ENCODE measurements at places on chromosomes 6 and 20.

- DNase-seq = no peak
Measured at GRCh38 chr6:15183979-15184378, 61.9 kb upstream of the JARID2 start.

DNA sequence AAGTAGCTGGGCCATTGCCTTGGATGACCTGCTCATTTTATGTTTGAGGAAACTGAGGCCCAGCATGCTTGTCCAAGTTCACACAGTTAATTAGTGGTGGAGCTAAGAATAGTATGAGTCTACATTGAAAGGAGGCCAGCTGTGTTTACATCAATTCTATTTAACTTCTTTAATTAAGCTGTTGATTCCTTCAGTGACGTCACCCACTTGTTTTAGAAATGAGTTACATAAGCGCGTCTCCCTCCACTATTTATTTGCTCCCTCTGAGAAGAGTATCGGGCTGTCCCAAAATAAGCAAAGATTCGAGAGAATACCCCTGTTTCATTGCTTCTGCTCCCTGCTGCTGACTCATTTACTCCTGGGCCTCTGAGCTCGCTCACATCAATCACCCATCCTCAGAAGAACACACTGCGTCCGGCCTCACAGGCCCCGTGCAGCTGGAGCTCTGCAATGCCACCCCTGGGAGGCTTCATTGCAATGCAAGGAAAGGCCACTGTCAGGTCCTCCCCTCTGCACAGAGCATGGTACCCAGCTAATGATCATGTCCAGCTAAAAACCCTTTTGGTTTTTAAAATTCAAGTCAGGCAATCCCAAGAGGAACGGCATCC lies 74.8 kb upstream of the BMP2 start:
- no peak for DNase-seq

- DNase-seq = no peak
Measured at GRCh38 chr6:129555206-129555832, 154.7 kb downstream of the ARHGAP18 start.

- DNase-seq = no peak
Measured at GRCh38 chr6:115983998-115984397, 76.7 kb downstream of the FRK start.

DNA sequence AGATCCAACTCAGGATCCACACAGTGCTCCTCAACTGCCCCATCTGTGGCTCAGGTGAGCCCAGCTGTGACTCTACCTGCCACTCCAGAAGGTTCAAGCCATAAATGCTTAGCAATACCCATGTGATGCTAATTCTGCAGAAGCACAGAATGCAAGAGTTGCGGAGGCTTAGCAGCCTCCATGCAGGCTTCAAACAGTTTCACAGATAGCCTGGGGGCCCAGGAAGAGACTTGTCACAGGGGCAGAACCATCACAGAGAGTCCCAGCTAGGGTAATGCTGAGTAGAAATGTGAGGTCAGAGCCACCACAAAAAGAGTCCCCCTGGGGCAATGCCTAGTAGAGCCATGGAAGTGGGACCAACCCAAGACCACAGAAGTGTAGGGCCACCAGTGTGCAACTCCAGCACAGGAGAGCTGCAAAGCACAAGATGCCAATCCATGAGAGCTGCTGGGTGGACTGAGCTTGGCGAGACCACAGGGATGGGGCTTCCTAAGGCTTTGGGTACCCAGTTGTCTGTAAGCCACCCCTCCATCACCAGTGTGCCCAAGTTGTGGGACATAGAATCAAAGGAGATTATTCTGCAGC lies 283.9 kb downstream of the UBE3D start:
- no peak for DNase-seq

GRCh38 chr6:119066517-119066916 lies 11.9 kb downstream of the FAM184A start:
- DNase-seq = no peak

DNA sequence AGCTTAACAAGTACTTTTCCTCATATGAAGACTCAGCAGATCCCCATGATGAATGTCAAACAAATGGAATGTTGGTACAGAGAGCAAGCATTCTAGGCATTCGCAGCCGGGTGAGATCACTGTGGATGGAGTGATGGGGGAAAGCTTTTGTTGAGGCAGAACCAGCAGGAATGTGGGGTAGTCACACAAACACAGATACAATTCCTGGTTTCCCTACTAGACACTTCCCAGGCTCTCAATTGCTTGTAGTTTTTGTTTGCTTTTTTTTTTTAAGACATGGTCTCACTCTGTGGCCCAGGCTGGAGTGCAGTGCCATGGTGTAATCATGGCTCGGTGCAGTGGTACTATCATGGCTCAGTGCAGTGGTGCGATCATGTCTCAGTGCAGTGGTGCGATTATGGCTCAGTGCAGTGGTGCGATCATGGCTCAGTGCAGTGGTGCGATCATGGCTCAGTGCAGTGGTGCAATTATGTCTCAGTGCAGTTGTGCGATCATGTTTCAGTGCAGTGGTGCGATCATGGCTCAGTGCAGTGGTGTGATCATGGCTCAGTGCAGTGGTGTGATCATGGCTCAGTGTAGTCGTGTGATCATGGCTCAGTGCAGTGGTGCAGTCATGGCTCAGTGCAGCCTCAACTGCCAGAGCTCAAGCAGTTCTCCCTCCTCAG lies 15.4 kb upstream of the IER3 start:
- no peak for DNase-seq

GRCh38 chr6:41430875-41431274 lies 95.5 kb downstream of the NCR2 start:
- DNase-seq = no peak

DNA sequence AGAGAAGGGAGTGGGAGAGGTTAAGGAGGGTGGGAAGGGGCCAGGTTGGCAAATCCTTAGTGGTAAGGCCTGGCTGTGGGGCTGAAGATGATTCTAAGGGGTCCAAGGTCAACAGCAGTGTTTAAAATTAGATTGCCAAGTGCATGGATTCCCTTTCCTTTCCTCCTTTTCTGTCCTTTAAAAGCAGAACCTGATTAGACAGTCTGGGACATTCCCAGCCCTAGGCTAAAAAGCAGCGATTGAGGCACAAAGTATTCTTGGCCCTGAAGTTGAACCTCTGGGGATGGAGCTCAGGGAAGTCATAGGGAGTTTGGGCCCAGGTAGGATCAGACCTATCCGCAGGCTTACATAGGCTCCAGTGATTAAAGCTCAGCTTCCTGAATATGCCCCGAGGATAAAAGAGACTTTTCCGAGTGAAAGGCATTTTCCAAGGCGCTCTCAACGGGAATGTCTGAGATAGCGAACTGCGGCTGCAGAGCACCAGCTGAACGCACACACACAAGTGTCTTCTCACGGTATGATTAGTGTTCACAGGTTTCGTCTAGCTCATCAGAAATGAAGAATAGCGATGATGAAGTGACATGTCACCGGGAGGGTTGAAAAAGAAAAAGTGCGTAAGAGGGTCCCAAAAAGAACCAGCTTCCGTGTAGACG lies 787 bp upstream of the CARMIL1 start:
- no peak for DNase-seq

DNA sequence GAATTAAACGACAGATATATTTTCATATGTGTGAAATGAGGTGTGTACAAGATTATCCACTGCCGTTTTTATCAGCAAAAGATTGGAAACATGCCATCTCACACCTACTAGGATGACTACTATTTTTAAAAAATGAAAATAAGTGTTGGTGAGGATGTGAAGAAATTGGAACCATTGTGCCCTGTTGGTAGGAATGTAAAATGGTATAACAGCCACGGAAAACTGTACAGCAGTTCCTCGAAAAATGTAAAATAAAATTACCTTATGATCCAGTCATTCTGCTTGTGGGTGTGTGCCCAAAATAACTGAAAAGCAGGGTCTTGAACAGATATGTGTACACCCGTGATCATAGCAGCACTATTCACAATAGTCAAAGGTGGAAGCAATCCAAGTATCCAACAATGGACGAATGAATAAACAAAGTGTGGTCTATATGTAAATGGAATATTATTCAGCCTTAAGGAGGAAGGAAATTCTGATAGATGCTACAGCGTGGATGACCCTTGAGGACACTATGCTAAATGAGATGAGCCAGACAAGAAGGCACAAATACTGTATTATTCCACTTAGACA lies 27.0 kb upstream of the CCN5 start:
- no peak for DNase-seq

- no peak for DNase-seq
Measured at GRCh38 chr6:31304683-31305082, 32.8 kb upstream of the HLA-C start.

DNA sequence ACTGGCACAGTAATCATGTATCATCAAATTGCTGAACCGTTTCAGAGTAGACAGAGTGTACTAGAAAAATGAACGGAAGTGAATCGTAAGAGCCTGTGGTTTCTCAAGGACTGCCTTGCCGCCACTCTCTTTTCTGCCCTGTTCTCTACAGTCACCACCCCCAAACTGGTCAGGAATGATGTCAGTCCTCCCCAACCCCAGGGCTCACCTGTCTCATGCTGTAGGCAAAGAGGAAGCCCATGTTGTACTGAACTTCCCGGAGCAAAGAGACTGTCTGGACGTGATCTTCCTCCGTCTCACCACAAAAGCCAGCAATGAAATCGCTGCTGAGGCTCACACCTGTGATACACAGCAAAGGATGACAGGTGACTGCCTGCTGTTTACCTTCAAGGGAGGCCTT lies 31.0 kb downstream of the CDK5RAP1 start:
- DNase-seq = no peak

DNA sequence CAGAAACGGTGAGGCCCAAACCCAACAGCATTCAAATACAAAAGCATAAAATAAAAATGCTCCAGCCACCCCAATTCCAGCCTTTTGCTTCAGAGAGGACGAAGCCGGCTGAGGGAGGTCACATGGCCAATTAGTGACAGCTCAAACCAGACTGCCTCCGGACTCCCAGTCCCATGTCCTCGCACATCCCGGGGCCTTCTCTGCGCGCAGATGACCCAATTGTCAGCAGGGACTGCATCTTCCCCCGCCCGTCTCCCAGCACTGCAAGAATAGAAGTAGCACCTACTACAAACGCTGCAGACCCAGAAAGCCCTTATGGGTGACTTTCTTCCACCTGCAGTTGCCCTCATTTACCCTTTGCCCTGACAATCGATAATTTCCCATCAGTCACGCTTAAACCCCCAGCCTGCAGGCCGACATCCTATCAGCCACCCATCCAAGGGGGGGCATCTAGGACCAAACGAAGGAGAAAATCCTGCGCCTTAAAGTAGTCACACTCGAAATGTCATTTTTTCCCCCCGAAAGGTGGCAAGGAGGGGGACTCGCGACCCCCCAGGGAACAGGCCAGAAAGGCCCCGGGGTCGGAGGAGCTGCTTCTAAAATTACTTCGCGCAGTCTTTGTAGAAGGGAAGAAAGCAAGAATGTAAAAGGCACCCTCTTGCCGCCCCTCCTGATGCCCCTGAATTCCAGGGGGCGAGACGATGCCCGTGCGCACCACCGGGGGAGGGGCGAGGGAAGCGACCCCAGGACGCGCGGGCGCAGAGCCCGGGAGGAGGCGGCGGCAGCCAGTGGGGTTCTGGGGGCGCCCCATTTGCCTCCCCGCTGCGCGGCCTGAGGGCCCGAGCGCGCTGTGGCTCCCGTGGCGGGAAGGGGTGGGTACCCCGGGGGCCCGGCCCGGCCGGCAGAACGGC lies 792 bp downstream of the SLC23A2 start:
- no peak for DNase-seq

GRCh38 chr6:24689964-24690363 lies 23.1 kb downstream of the ACOT13 start:
- DNase-seq = no peak

- DNase-seq = no peak
Measured at GRCh38 chr20:36158160-36158741, 3.7 kb downstream of the EPB41L1 start.

GRCh38 chr20:25030649-25031207 lies 27.2 kb downstream of the ACSS1 start:
- DNase-seq = no peak

DNA sequence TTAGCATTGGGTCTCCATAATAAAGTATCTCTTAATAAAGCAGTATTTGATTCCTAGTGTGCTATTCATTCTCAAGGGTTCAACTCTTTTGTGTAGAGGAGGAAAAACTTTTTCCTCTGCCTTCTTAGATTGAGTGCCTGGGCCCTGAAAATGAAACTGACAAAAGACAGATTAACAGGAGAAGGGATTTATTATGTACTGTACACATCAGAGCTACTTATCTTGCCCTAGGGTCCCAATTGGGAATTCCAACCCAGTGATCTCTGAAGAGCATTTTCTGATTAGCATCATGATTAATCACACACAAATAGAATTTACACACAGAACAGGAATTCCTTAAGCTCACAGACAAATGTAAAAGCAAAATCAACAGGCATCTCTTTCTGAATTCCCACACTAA lies 128.9 kb downstream of the CD164 start:
- no peak for DNase-seq

DNA sequence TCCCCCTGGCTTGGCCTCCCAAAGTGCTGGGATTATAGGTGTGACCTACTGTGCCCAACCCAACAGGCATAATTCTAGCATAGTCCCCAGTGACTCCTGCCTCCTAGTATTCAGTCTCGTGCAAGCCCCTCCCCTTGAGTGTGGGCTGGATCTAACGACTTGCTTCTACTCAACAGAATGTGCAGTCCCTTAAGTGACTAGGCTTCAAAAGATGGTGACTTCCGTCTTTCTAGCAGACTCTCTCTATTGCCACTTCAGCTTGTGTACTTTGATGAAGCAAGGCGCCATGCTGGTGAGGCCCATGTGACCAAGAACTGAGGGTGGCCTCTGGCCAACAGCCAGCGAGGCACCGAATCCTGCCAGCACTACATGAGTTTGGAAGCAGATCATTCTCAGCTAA lies 109.6 kb upstream of the TRAF3IP2 start:
- no peak for DNase-seq

DNA sequence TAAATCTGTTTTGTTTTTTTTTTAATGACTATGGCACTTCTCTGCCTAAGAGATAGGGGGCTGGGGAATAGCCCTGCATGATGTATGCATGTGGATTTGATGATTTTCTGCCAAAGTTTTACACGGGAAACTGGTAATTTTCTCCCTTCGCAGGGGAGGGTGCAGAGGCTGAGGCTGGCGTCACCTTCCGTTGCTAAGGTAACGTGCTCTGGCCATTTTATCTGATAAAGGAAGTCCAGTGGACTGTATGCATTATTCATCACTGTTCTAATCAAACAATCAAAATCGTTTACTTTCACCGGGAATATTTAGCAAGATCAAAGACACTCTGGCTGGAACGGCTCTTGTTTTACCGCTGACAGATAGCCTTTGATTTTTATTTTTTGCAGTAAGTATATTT lies 789 bp downstream of the PHACTR1 start:
- no peak for DNase-seq

DNA sequence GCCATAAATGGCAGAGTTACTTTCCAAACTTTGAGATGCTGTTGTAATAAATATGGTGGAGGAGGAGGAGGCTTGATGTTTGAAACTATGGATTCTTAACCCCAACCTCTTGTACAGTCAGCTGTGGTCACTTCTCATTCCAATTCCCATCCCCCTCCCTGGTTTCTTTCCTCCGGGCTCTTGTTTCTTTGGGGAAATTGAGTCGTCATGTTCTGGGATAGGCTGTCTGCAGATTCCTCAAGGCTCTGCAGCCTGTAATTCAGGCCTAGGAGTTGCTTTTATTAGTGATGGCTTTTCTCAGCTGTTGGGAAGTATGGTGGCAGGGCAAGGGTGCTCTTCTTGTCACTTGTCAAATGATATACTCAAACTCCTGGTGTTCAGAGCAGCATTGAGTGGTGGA lies 2.6 kb downstream of the PTK7 start:
- DNase-seq = no peak

Measured in D721Med (cell line).